ENCODE measurements at places on chromosomes 11 and 22. TPM values are rescaled to one million over a fixed set of nuclear protein-coding genes. Genes with fewer than 3 reads are reported as not detected.

ASPHD2 gene
- total RNA-seq, result 1.9 TPM

GRIA4 gene
- total RNA-seq, result not detected

TMPRSS5 gene
- total RNA-seq, result 0.27 TPM

APOA1 gene
- 0.54 TPM for total RNA-seq

RPUSD4 gene
- total RNA-seq, result 66.8 TPM

HBG2 gene
- total RNA-seq, result 0.27 TPM

TBX1 gene
- not detected for total RNA-seq
